ENCODE measurements at places on chromosomes 7 and 10.

DNA sequence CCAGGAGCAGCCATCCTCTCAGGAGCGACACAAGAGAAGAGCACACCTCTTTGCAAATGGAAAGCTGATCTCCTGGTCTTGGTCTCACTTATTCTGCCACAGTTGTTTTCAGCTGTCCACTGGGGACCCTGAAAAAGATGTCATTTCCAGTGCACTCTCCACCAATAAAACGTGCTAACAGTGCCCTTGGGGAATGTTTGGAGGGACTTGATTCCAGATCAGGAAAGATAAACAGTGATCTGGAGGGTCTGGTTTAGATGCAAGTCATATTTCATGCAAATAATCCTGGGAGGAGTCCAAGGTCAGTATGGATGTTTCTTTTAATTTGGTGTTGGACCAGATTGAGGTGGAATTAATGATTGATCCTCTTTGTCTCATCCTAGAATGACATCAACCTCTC is 185.0 kb downstream of the CREB5 start:
- no peak for DNase-seq

DNA sequence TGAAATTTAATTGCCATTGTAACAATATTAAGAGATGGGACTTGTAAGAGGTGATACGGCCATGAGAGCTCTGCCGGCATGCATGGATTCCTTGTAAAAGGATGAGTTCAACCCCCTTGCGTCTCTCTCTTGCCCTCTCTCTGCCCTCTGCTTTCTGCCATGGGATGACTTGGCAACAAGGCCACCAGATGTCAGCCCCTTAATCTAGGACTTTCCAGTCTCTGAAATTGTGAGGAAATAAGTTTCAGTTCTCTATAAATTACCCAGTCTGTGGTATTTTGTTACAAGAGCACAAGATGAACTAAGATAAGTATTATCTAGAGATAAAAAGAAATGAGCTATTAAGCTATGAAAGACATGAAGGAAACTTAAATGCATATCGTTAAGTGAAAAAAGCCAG is 145.7 kb upstream of the AHR start:
- no peak for DNase-seq

DNA sequence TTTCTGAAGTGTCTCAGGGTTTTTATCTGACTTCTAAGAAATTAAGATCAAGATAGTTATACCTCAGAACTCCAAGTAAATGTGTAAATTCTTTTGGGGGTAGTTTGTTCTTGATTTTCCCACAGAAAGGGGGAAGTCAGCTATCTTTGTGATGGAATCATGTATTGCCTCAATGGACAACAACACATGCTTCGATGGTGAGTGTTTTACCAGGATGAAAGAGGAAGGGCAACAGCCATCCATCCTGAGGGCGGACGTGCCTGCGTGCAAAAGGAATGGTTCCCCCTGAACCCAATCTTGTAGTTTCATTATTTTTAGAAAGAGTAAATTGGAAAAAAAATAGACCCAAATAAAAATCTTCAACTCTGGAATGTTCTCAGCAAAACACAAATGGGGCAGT is 67.2 kb upstream of the ZPBP start:
- DNase-seq, result no peak

DNA sequence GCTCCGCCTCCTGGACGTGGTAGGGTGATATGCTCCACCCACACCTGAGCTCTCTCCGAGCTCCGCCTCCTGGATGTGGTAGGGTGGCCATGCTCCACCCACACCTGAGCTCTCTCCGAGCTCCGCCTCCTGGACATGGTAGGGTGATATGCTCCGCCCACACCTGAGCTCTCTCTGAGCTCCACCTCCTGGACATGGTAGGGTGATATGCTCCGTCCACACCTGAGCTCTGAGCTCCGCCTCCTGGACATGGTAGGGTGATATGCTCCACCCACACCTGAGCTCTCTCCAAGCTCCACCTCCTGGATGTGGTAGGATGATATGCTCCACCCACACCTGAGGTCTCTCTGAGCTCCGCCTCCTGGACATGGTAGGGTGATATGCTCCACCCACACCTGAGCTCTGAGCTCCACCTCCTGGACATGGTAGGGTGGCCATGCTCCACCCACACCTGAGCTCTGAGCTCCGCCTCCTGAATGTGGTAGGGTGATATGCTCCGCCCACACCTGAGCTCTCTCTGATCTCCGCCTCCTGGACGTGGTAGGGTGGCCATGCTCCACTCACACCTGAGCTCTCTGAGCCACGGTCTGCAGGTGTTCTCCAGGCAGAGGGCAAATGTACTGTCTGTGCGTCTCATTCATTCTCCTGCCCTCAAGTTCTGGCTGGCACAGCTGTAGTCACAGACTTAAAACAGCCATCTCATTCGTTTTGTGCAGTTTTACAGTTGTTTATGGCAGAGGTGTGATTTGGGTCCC is 252.4 kb downstream of the DIP2C start:
- peak; percentile 53 for DNase-seq

- DNase-seq, result no peak
Measured at GRCh38 chr10:58023341-58024073, 244.2 kb downstream of the IPMK start.
